ENCODE measurements at places on chromosomes 6 and 20. TPM values are rescaled to one million over a fixed set of nuclear protein-coding genes. Genes with fewer than 3 reads are reported as not detected.

GRCh38 chr6:13559251-13559650 lies 15.2 kb upstream of the SIRT5 start:
- no peak for DNase-seq

DNA sequence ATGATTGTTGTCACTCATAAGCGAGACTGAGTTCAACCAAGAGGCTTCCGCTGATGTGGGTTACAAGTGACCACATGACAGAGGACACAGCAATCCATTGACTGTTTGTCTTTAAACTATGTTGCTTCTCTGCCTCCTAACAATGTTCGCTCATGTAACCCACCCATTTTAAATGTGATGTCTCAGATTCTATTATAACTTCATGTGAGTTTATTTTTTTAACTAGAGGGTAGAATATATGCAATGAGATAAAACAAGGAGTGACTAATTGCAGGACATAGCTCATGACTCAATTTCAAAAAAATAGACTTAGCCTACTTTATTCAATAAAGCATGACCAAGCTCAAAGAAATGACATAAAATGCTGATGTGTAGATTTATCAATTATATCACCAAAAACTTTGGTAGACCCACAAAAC lies 119.2 kb upstream of the SASH1 start:
- DNase-seq = no peak

- DNase-seq = peak; percentile 68
Observed at GRCh38 chr6:21846541-21847451, 253.2 kb downstream of the SOX4 start.

DNA sequence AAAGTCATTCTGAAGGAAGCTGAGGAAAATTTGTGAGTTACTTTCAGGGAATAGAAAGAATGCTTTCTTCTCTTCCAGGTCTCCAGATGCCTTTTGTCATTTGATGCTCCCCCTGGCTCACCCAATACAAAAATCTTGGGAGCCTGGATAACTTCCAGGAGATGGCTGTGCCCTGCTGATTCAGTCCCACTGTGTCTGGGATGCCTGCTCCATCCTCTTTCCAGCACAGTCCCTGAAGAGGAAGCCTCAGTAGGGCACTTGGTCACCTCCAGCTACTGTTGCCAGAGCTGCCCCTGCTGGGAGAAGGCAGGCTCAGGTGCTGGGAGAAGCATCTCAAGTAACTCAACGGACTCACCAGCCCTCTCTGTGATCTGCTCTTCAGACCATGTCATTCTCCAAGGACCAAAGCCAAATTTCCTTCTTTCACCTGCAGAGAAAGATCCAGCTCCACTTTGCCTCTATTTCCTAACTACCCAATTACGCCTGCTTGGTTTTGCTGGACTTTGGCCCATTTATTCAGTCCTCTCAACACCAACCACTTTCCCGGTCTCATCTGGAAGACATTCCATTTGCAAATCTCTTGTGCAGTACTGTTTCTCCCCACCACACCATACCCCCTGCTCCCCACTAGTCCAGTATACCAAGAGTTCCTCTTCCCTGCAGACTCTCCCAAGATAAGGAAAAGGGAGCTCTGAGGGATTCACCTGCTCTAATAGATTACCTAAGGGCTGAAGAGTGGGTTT lies 53.3 kb downstream of the SLC23A2 start:
- no peak for DNase-seq

DNA sequence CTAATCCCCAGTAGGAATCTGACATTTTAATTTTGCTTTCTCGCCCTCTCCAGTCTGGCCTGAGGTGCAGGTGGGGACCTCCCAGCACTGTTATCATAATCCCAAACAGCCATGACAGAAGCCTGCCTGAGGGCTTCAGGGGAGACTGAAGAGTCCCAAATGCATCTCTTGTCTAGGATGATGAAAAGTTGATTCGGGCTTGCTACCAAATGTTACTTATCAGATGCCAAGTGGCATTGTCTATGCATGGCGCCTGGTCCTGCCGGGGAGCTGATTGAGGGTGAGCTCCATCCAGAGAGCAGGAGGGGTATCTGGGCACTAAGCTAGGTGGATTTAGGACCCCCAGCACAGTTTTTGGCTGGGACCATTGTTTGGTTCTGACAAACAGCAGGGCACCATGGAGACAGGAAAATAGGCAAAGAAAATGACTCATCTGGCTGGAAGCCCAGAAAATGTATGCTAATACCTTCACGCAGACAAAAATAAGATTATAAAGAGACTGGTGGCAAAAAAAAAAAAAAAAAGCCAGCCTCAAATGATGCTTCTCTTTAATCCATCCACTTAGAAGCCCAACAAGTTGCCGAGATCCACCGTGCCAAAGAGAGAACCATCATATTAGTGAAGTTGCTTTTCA lies 513.7 kb upstream of the SULF2 start:
- DNase-seq = no peak

Gene NMBR
- not detected for total RNA-seq

Gene DEFB124
- not detected for total RNA-seq

Gene NRN1
- total RNA-seq = 4.6 TPM

Gene BPIFA1
- total RNA-seq = not detected
